ENCODE measurements at places on chromosomes 7 and 10. TPM values are rescaled to one million over a fixed set of nuclear protein-coding genes. Genes with fewer than 3 reads are reported as not detected.

- no peak for DNase-seq
Observed at GRCh38 chr7:4965295-4966022, 6.5 kb upstream of the MMD2 start.

ATRNL1 gene
- total RNA-seq = 24.4 TPM

GRCh38 chr7:70771451-70771850, 360.5 kb upstream of the GALNT17 start:
- DNase-seq = no peak

PSPH gene
- 18.1 TPM for total RNA-seq
